GM12865 (cell line): ENCODE measurements at places on chromosomes 2 and 18.

GRCh38 chr2:114940785-114941458, 498.5 kb downstream of the DPP10 start:
- DNase-seq = no peak

GRCh38 chr2:70569559-70569958, 15.9 kb upstream of the TGFA start:
- no peak for DNase-seq

DNA sequence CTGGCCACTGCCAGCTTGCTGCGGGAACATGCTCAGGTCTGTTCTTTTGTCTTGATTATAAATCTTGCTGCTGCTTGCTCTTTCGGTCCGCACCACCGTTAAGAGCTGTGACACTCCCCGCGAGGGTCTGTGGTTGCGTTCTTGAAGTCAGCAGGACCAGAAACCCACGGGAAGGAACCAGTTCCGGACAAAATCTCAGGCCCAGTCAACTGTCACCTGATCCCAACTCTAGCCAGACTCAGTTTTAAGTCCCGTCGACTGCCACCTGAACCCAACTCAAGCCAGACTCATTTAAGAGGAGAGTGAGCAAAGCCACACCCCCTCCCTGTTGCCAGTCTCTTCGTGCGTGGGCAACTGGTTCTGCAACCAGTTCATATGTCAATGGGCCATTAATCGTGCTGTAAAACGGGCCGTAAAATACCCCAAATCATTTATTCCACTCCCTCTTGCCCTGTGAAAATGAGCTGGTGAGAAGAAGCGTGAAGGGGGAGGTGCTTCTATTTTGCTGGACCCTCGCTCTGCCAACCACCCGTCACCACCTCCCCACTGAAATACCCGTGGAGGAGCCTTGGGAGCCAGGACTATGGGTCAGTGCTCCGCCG, 224.3 kb downstream of the NDUFA10 start:
- no peak for DNase-seq

DNA sequence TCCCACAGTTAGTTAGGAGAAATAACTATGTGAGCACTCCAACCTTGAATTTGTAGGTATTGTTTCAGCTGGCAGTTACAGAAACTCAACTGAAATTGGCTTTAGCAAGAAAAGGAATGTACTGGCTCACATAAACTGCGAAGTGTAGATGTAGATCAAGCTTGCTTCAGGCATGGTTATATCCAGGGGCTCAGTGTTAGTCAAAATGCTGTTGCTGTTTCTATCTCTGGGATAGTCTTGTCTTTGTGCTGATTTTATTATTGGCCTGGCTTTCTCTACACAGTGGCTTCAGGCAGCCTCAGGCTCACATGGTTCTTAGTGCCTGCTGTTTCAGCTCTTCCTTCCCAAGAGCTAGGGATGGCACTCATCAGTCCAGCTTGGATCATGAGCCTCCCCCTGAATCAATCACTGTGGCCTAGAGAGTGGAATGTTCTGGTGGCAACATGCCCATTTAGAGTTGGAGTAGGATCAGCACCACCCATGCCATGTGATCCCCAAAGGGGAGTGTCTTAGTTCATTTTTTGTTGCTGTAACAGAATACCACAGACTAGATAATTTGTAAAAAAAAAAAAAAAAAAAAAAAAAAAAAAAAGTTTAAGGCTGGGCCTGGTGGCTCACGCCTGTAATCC, 69.1 kb upstream of the FOXI3 start:
- no peak for DNase-seq

DNA sequence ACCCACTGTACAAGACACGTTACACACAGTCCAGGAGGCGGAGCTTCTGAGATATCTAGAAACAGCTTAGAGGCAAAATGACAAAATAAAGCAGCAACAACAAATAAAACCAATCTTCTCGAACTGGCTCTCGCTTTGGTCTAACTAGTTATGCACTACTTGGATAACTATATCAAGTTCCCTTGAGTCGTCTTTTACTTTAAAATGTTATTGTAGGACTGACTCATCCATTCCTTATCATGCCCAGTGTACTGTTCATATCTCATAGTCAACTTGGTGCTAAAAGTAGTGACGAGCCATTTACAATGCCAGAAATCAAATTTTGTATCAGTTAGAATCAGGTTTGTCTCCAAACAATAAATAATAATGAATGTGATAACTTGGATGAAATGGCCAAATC, 102.5 kb upstream of the SLC35G4 start:
- no peak for DNase-seq

DNA sequence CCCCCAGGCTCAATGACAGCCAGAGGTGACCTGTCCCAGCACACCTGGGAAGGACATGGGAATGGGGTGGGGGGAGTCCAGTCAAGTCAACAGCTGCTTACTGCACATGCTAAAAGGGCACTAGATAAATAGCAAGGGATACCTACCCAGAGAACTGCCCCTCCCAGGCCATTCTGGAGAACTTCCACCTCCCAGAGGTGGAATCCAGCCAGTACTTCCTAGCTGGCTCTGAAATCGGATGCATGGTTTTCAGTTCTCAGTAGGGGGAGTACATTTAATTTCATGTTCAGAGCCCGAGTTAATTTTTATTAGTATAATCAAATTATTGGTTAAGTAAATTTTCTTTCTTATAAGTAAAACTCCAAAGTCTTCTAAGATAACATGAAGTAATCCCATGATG, 28.9 kb upstream of the ITGA6 start:
- no peak for DNase-seq

DNA sequence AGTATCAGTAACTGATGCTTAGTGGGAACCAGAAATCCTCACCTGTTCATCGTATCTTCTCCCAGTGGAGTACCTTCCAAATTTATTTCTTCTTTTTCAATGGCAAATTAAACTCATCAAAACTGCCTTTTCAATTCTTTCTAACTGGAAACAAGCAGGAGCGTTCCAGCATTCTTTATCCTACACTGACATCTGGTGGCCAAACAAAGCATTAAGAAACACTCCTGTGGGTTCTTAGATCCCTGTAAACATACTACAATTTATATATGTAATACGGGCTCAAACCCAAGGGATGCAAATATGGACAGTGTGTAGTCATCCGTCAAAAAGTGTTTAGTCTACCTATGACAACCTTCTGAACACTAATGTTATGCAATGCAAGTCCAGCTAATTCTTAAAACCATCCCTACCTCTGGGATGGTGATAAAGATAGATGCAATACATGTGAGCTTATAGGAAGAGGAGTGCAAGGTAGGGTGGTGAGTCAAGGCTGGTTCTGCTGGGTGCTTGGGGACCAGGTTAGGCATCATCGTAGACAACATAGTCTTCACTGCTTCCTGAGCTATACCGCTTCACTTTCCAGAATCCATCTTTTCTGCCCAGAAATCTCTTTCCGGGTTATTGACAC, 375.0 kb downstream of the CTNNA2 start:
- DNase-seq = peak; percentile 59
